Kidney (tissue), 22 donors: ENCODE measurements at places on chromosomes 11 and 22. TPM values are rescaled to one million over a fixed set of nuclear protein-coding genes. Genes with fewer than 3 reads are reported as not detected.

DNA sequence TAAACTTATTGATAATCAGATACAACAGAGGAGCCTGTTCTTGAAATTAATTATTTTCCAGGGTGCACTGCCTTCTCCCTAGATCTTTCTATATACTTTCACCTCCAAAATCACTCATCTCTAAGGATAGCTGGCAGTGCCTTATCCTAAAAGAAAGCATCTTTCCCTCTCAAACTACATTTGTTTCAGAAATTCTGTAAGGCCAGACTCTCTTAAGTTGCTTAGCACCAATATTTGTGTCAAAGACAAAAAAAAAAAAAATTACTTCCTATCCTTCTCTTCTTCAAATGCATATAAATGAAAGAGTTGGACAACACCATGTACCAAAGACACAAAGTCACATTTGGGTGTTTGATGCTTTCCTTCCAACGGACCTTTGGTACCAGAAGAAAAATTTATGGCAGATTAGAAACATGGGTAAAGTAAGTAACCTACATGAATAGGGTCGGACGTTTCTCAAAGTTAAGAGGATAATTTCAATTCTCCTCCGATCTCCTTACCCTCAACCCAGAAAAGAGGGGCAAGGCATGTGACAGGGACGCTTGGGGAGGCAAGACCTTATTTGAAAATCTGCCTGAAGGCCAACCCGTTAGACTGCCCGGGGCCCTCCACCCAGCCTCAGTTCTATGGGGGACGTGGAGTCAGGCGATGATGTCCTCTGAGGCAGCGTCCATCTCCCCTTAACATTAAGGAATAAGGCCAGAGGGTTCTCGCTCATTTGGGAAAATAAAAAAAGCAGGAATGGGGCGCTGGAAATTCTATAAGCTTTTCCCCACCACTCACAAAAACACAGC, 66.3 kb downstream of the ETS1 start:
- DNase-seq = no peak

- DNase-seq = no peak
Observed at GRCh38 chr11:16612566-16613261, 125.7 kb upstream of the C11orf58 start.

DNA sequence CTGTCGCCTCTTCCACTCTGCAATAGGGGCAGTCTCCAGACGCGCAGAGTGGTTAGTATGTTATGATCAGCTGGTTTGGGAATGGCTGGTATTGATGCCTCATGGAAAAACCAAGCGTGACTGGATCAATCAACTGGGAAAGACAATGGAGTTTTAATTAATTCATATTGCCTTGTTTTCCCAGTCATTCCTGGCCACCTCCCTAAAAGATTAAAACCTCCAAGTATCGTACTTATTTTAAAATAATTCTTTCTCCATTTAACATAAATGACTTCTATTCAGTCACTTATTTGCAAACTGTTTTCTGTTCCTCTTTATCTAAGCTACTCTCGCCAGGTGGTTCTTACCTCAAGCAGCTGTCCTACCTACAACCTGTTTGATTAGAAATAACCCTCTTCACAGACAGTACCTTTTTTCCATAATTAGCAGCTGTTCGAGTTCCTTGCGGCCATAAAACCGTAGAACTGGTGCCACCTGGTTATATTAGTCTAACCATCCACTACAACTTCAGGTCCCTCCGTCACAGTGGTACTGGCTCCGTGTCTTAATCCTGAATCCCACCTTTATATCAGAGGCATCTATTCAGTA, 898 bp downstream of the ZNF215 start:
- no peak for DNase-seq

GRCh38 chr11:95095858-95096587, 6.4 kb downstream of the ENDOD1 start:
- no peak for DNase-seq

DNA sequence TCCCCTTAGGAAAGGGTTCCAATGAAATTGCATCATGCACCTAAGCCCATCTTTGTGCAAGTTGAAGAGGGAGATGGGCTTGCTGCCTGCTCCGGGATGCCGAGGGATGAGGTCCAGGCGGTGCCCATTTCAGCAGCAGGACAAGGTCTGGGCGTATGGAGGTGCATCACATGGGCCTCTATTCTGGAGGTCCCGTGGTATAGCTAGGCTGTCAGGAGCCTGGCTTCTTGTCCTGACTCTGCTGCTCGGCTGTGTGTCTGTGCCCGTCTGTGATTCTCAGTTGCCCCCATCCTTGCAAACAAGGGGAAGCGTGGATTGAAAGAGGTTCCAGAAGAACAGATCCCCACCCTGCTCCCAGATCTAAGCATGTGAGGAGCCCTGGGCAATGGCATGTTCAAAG, 130.0 kb downstream of the OSBP2 start:
- DNase-seq = no peak

DNA sequence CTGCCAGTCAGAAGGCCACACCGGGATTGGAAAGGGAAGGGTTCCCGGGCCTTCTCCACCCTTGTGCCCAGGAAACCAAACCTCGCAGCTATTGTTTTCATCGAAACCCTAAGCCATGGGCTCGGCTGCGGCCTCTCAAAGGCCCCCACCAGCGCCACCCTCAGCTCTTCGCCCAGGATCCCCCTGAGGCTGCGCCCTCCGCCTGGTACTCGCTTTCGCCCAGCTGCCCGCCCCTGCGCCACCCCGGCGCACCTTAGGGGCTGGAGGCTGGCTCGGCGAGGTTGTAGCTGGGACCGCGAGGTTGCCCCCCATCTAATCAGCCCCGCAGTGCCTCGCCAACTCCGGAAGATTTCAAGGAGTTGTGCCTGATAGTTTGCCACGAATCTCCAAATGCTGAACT, 49.0 kb downstream of the FZD4 start:
- no peak for DNase-seq

GRCh38 chr22:26477341-26477731, 6.2 kb downstream of the HPS4 start:
- no peak for DNase-seq

GRCh38 chr11:86230921-86231434, 13.6 kb upstream of the EED start:
- DNase-seq = no peak

GRCh38 chr11:130738611-130739010, 177.7 kb downstream of the SNX19 start:
- no peak for DNase-seq

DNA sequence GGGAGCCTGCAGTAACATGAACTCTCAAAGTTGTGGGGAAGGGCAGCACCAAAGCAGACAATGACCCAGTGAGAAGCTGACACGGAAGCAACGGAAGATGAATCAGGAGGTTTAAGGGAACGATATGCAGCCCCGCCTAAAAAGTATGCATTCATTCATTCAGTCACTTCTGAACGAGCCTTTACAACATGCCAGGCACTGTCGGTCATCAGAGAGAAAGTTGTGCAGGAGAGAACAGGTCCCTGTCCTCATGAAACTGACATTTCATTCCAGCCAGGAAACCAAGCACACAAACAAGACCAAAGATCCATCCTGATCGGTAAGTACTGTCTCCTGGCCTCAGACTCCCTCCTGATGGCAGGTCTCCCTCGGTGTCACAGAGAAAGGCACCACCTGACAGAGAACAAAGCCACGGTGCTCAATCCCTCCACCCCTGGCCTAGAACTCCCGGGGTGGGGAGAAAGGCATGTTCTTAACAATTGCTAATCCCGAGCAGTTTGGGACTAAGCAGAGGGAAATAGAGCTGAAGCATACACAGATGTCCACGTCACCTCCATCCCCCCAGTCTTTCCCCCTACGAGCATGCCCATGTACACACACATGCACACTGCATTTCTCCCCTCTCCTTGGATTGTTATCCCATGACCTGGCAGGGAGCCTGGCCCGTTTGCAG, 49.3 kb downstream of the LRFN4 start:
- DNase-seq = no peak

GRCh38 chr22:30694171-30694639, 469 bp upstream of the OSBP2 start:
- DNase-seq = peak; percentile 83

DNA sequence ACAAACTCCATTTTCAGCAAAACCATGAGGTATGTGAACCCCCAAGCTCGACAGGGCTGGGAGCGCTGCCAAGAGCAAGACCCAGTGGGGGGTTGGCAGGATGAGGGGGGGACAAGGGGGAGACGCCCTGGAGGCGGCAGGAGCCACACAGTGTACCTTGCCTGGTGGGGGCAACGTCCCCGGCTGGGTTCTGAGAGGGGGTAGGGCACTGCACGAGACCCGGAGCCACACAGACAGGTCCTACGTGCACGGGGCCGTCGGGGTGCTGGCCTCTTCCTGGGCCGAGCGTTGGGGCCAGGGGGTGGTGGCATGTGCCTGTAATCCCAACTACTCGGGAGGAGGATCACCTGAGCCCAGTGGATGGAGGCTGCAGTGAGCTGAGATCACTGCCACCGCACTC, 28.8 kb downstream of the TBX1 start:
- no peak for DNase-seq

GRCh38 chr11:133228471-133229329, 303.6 kb downstream of the OPCML start:
- DNase-seq = peak; percentile 65

DNA sequence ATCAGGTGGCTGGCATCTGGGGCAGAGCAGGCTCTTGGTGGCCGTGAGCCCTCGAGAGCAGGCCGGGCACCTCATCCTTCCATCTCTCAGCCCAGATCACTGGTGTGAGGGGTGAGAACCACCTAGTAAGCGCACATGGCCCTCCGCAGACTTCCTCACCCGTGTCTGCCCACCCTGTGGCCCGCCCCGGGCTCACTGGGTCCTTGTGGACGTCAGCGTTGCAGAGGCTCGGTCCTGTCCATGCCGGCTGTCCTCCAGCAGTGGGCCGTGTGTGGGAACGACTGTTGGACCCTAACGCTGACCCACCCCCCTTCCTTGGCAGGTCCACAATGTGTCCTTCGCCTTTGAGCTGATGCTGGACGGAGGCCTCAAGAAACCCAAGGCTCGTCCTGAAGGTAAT, 17.2 kb upstream of the PARVG start:
- no peak for DNase-seq

- DNase-seq = no peak
Observed at GRCh38 chr11:62223095-62223494, 14.6 kb downstream of the SCGB2A1 start.

- no peak for DNase-seq
Observed at GRCh38 chr11:134074346-134074745, 5.5 kb downstream of the JAM3 start.

DNA sequence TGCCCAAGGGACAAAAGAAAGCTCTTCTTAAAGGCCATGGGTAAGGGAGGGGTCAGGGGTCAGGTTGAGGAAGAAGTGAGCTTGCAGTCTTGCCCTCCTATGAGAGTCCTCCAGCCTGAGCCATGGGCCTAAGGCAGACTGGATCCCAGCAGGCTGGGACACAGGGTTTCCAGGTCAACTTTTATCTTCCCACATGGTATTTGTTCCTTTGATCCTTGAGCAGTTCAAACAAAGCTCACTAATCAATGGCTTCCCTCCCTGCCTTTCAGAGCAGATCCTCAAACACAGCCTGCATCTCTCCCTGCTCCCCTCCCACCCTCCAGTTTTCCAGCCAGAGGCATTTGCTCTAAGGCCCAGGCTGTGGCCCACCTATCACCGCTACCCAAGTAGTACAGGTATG, 589.3 kb downstream of the INSC start:
- DNase-seq = no peak

GRCh38 chr11:100727410-100727809, 40.3 kb downstream of the ARHGAP42 start:
- DNase-seq = no peak

DNA sequence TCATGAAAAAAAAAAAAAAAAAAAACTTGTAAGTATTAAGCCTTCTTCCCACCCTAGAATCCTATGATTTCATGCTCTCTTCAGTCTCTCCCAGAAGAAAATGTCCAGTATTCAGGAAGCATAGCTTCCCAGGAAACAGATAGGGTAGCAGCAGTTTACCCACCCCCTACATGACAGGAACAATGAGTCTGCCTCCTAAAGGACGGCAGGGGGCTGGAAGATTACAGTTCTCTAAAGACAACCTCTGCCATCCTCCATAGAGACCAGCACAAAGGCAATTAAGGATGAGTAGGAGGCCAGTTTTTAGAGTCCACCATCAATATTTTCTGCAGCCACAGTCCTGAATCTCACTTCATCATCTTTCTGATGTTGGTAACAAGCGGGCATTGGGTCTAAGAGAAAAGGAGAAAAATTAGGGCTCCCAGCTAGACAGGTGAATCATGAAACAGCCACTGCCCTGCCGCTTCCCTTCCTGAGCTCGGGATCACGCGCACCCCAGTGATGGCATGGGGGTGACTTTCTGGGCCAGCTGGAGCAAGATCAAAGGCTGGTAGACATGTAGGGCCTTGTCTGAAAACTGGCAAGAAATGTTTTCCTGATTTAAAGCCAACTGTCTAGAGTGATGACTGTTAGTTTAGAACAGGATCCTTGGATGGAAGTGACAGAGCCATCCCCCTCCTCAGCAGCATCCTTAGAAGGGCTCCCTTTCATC, 322.8 kb downstream of the LARGE1 start:
- no peak for DNase-seq

DNA sequence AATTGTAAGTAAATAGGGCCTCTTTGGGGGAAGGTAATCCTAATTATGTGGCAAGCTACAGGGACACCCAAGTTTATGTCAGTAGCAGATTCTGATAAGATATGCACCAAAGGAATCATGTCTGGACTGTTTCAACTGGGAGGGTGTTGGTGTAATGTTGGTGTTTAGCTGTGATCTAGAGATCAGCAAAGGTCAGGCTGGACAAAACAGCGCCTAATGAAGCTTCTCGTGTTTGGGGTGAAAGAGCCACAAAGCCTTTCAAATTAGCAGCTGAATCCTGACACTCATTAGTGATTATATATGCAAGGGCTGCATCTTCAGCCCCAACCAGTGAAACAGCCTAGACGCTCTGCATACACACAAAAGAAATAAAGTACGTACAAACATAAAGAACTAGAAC, 106.3 kb downstream of the MPPED2 start:
- DNase-seq = no peak

GRCh38 chr11:117478926-117479325, 151.3 kb downstream of the CEP164 start:
- no peak for DNase-seq

DNA sequence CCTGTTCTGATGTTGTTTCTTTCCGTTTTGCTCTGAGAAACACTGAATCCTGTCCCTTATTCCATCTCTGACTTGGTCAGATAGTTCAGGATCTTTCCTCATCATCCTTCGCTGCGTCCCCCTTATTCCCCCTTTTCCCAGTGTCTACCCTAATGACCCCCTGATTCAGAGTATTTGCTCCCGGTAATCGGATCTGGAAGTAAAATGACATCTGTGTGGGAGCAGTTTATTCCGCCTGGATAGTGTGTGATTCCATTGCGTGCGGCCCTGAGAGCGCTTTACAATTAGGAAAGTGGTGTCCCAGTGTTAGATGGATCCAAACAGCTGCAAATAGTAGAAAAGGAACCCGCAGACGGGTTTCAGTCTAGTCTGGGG, 606 bp downstream of the DRG1 start:
- no peak for DNase-seq

- DNase-seq = no peak
Observed at GRCh38 chr11:21173476-21173875, 504.1 kb downstream of the NELL1 start.

GRCh38 chr11:8352103-8352875, 88.6 kb upstream of the LMO1 start:
- DNase-seq = peak; percentile 26

Gene SLC1A2
- 0.28 TPM for total RNA-seq

Gene SYCE3
- not detected for total RNA-seq

Gene SLC22A12
- 5.3 TPM for total RNA-seq

Gene OR8K5
- total RNA-seq = not detected

Gene USP28
- 19.4 TPM for total RNA-seq

Gene TMEM151A
- 0.19 TPM for total RNA-seq

Gene FAM83F
- 13.1 TPM for total RNA-seq

Gene PLA2G3
- not detected for total RNA-seq

Gene SIAE
- total RNA-seq = 59.7 TPM

Gene RBX1
- 56.2 TPM for total RNA-seq

Gene RAPSN
- 0.41 TPM for total RNA-seq
